Activated B cell treated with CpG ODN at 0.5 μM for 24 hours (primary cell): ENCODE measurements at places on chromosomes 1 and 21. TPM values are rescaled to one million over a fixed set of nuclear protein-coding genes. Genes with fewer than 3 reads are reported as not detected.

The TRMT1L gene
- 20.0 and 23.9 TPM in 2 replicates for total RNA-seq

The USH2A gene
- total RNA-seq, result not detected in 2 replicates

The FMOD gene
- total RNA-seq, result not detected in 2 replicates

The CHIA gene
- not detected in 2 replicates for total RNA-seq

The APOBEC4 gene
- total RNA-seq, result not detected in 2 replicates
